Stimulated activated effector memory CD8-positive, alpha-beta T cell treated with anti-CD3 and anti-CD28 coated beads, Interleukin-12 subunit alpha, Interleukin-12 subunit beta, amount 100 ng/mL, for 72 hours (primary cell): ENCODE measurements at places on chromosomes 7 and 10.

GRCh38 chr10:125692196-125692595, 9.2 kb upstream of the TEX36 start:
- no peak for DNase-seq

GRCh38 chr7:41785840-41786239, 83.0 kb upstream of the INHBA start:
- DNase-seq, result no peak

DNA sequence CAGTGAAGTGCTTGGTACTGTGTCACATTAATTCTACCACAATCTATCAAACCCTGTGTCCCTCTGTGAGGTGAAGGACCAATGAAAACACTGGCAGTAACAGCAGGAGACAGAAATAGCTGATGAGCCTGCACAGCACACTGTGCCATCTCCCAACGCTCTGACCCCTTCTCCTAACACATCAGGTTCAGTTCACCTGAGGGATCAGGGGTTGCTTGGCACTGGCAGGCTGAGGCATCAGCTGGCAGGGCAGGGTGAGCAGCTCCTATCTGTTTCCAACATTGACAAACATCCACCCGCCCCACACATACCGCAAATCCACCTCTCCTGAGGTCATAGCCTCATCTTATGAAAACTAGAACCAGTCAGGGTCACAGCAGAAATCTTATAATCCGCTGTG, 120.9 kb downstream of the ICA1 start:
- no peak for DNase-seq

DNA sequence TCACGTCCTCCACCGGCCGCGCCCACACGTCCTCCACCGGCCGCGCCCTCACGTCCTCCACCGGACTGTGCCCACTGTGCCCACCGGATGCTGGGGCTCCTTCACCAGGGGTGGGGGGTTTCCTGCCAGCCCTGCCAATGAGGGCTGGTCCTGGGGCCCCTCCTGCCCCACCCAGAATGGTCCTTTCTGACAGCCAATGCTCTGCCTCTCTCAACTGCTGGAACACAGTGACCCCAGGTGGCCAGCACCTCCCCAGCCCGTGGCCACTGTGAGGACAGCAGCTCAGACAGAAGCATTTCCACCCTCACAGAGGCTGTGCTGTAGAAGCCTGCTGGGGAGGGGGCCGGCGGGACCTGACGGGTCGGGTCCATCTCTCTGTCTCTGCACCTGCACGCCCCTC, 90.1 kb upstream of the DNAAF5 start:
- no peak for DNase-seq

- DNase-seq, result no peak
Observed at GRCh38 chr7:42210333-42210732, 26.7 kb downstream of the GLI3 start.

- DNase-seq, result no peak
Observed at GRCh38 chr7:99762680-99763327, 21.2 kb downstream of the CYP3A4 start.

DNA sequence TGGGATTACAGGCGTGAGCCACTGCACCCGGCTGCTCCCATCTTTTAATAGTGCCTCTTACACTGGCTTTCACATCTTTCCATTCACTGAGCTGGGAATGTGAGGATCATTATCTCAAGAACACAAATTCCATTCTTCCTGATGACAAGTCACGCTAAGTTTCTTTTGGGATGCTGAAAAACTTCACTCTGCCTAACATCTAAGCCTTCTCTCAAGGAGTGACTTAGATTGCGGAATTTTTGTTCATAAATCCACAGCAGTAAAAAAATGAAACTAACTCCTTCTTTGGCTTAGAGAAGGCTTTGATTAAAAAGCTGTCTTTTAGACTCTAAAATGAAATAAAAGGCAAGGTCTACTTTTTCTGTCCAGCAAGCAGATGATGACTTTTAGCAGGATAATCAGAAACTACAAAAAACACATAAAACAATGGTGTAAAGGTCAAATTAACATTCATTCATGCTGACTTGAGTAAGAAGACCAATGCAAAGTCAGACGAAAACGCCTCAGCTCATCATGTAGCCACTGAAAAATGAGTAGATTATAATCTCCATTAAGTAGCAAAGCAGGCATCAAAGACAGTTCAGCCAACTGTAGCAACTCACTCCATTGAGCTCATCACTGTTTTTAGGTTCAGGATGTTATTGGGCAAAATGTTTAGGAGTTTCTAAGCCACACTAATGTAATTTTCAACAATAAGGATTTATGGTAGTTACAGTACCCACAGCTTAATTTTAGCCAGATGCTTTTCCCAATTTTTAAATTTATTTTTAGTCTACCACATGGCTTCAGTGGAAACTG, 178.8 kb downstream of the ELMO1 start:
- no peak for DNase-seq

DNA sequence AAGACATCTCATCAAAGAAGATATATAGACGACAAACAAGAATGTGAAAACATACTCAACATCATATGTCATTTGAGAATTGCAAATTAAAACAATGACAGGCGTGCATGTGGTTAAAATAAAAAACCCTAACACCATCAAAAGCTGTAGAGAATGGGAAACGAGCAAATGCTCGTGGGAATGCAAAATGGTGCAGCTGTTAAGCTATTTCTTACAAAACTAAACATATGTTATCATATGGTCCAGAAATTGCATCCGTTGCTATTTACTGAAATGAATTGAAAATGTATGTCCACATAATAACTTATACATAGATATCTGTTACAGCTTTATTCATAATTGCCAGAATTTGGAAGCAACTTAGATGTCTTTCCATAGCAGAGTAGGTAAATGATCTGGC, 574.4 kb downstream of the TNS3 start:
- DNase-seq, result no peak
